Mesothelial cell of epicardium (in vitro differentiated cells): ENCODE measurements at places on chromosomes 16 and 17. TPM values are rescaled to one million over a fixed set of nuclear protein-coding genes. Genes with fewer than 3 reads are reported as not detected.

The FN3K gene
- total RNA-seq = 31.9 to 33.3 TPM (median 33.0 TPM) in 3 replicates

The ICAM2 gene
- 0.22 TPM in 1 of 3 replicates, not detected in the others for total RNA-seq

The KCTD19 gene
- 0.52 to 1.1 TPM (median 0.84 TPM) in 3 replicates for total RNA-seq

The FMNL1 gene
- 3.0 to 3.7 TPM (median 3.6 TPM) in 3 replicates for total RNA-seq

The EFNB3 gene
- 27.3 to 28.2 TPM (median 28.1 TPM) in 3 replicates for total RNA-seq

The CES5A gene
- not detected in 3 replicates for total RNA-seq

The IL4R gene
- 6.4 to 8.2 TPM (median 6.8 TPM) in 3 replicates for total RNA-seq

The HIGD1B gene
- 0.57 TPM in 1 of 3 replicates, not detected in the others for total RNA-seq

The PRR35 gene
- total RNA-seq = 0.25 TPM in 1 of 3 replicates, not detected in the others

The CHST4 gene
- total RNA-seq = not detected in 3 replicates

The MGAT5B gene
- 0.47 to 1.0 TPM (median 0.78 TPM) in 3 replicates for total RNA-seq

The CACNA1G gene
- 26.1 to 29.0 TPM (median 26.9 TPM) in 3 replicates for total RNA-seq

The KRTAP17-1 gene
- not detected in 3 replicates for total RNA-seq
